ENCODE measurements at places on chromosomes 7 and 10. TPM values are rescaled to one million over a fixed set of nuclear protein-coding genes. Genes with fewer than 3 reads are reported as not detected.

The ASB13 gene
- 7.0 TPM for total RNA-seq

The ZPBP gene
- total RNA-seq, result not detected

The LAMB1 gene
- total RNA-seq, result 225 TPM

The NCF1 gene
- total RNA-seq, result not detected

The LIPJ gene
- total RNA-seq, result not detected

The DHTKD1 gene
- total RNA-seq, result 20.2 TPM

The PLEKHS1 gene
- 1.0 TPM for total RNA-seq
